Stimulated activated memory B cell treated with anti-CD40 and anti-IgM and Interleukin-4, amounts not matched to agents 10 μg/mL and 1 μg/mL and 100 μg/mL, for 72 hours (primary cell): ENCODE measurements at places on chromosomes 4 and X.

DNA sequence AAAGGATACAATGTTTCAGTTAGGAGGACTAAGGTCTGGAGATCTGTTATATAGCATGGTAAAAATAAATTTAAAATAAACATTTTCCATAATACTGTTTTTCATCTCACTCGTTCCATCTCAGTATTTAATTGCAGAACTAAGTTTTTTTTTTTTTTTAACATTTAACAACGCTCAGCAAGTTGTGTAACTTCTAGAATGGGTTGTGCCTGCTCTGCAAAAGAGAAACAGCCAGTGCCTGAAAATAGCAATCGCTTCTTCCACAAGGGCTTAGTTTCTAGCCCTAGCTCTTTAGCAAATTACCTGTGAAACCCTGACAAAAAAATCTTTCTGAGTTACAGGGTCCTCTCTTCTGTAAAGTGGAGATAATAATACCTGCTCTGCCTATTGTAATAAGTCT lies 41.9 kb downstream of the CNGA1 start:
- peaks cover 7% of the 10 kb centered on the region for H3K27me3 ChIP-seq
- H3K4me3 ChIP-seq, result no peak overlapping the region
- H3K36me3 ChIP-seq, result no peaks in the 10 kb centered on the region
- ATAC-seq, result no peak
- no peak overlapping the region for H3K27ac ChIP-seq

- no peaks in the 10 kb centered on the region for H3K36me3 ChIP-seq
- H3K4me3 ChIP-seq, result no peak overlapping the region
- no peak for ATAC-seq
- H3K27me3 ChIP-seq, result peaks cover 22% of the 10 kb centered on the region
Measured at GRCh38 chr4:88969271-88969670, 87.7 kb downstream of the FAM13A start.

DNA sequence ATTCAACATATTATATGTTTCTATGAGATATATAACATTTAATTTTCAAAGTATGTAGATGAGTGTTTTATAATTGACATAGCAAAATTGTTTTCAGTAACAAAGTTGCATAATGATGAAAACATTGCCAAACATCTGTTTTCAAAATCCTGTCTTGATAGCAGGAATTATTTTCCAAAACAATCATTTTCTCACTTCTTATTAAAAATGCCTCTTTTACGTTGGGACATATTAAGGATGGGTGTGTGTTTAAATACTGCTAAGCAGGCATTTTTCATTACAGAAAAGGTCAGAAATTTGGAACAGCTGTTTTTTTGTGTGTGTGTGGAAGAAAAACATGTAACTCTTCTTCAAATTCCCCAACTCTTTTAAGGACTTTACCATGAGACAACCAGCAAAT lies 452.0 kb downstream of the SPRY1 start:
- no peaks in the 10 kb centered on the region for H3K36me3 ChIP-seq
- no peaks in the 10 kb centered on the region for H3K27me3 ChIP-seq
- no peak overlapping the region for H3K4me3 ChIP-seq
- no peak for ATAC-seq
- H3K27ac ChIP-seq, result no peak overlapping the region

GRCh38 chrX:129665916-129666644 lies 11.3 kb upstream of the APLN start:
- H3K36me3 ChIP-seq, result no peaks in the 10 kb centered on the region
- no peak overlapping the region for H3K27ac ChIP-seq
- H3K4me1 ChIP-seq, result peaks cover 7% of the 10 kb centered on the region
- no peaks in the 10 kb centered on the region for H3K27me3 ChIP-seq

DNA sequence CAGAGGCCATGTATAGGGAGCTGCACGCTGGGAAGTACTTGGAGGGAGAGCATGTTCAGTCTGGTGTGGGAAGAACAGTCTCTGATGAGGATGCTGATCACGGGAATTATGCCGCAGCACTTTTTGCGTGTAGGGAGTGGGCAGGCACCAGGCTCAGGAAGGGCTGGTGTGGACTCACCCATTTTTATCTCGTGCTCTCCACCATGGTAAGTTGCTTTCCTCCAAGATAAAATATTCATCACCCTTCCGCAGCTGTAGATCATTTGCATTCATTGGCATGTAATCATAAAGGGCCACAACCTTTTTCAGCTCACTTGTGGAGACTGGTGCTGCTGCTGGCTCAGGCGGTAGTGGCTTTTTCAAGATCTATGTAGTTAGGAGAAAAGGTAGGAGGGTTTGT lies 11.8 kb upstream of the TIMM8A start:
- ATAC-seq, result no peak
- no peak overlapping the region for H3K27ac ChIP-seq
- peaks cover 40% of the 10 kb centered on the region for H3K36me3 ChIP-seq

DNA sequence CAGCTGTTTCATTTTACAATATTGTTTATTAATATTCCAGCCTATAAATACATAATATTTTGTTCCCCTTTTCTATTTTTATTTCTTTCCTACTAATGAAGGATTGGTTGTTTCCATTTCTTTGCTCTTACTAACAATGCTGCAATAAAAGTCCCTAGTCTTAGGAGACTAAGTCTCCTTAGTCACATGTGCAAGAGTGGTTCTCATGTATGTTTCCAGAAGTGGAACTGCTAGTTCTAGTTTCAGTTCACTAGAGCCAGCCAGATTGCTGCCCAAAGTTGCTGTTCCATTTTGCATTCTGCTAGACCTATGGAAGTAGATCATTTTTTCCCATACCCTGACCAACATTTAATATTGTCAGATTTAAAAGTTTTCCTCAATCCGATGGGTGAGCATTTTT lies 44.3 kb downstream of the CNGA1 start:
- H3K4me3 ChIP-seq, result no peak overlapping the region
- H3K27me3 ChIP-seq, result peaks cover 17% of the 10 kb centered on the region
- H3K4me1 ChIP-seq, result peaks cover 11% of the 10 kb centered on the region
- H3K36me3 ChIP-seq, result no peaks in the 10 kb centered on the region

DNA sequence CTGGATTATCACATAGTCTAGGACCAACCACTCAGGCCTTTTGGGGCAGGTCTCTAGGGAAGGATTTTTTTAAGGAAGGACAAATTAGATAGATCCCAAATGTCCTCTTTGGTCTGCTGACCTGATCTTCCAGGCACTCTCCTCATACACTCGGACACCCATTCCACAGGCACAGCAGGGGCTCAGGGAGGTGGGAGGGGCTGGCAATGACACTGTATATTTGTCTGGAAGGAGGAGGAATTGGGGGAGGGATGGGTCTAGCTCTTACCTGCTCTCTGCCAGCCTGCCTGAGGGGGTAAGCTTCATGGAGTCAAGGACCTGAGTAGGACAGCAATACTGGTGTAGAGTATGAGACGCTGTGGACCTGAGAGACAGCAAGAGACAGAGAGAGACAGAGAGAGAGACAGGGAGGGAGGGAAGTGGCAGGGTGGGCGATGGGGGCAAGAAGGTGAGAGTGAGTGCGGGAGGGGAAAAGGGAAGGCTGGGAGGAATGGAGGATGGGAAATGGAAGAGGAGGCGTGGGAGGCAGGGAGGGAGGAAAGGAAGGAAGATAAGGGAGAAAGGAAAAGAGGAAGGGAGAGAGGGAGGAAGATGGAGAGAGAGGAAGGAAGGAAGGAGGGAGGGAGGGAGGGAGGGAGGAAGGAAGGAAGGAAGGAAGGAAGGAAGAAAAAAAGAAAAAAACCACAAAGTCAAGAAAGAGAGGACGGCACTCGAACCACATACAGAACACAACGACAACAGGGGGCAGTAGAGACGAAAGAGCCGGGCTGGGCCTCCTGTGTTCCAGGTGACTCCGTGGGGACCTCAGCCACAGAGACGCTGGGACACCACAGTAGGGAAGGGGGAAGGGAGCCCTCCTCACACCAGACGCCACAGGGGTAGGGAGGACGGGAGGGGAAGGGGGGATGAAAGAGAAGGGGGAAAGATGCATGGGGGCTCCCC lies 1.8 kb downstream of the IQSEC2 start:
- H3K27ac ChIP-seq, result peak overlapping the region; percentile 74
- H3K4me3 ChIP-seq, result peak overlapping the region; percentile 47
- no peak for ATAC-seq
- H3K36me3 ChIP-seq, result no peaks in the 10 kb centered on the region
- H3K4me1 ChIP-seq, result peaks cover 12% of the 10 kb centered on the region

DNA sequence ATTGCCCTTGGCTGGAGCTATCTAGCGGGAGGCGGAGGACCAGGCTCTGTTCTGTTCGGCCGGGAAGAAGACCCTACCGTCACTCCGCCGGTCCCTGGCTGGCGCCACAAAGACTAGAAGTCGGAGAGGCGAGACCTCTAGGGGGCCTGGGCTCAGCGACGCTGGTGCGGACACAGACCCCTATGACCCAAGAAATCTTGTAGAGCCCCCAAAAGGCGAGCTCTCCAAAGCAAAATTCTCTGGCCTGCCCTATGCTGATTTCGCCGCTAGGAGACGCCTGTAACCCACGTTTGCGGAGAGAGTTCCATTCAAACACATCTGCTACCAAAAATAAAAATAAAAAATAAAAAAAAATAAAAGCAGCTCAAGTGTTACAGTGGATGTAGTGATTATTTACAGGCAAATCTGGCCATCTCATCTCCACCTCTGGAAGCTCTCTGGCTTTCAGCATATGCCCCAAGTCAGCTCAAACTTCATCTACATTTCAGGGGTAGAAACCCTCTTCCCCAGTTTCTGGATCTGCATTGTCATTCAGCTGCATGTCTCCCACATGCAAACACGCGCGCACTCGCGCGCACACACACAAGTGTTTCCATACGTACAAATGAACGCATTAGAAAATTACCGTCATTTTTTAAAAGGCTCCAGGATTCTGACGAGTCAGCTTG lies 2.4 kb upstream of the PCDH10 start:
- H3K36me3 ChIP-seq, result no peaks in the 10 kb centered on the region
- ATAC-seq, result no peak
- no peak overlapping the region for H3K27ac ChIP-seq

DNA sequence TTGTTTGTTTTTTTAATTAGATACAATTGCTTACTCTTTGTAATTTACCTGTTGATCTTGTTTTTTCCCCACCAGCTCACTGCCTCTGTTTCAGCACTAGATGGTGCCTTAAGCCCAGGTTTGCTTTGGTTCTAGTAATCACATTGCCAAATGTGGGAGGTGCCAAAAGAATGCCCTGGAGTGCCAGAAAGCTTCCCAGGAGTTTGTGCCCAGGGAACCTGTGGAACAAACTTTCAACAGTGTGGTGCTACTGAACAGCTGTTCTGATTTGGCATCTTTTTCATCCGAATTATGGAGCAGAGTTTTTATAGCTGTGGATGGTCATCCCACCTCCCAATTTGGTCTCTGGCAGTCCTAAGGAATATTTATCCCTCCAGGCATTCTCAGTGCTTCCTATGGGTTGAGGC lies 1000.7 kb downstream of the STIM2 start:
- no peak overlapping the region for H3K27ac ChIP-seq
- H3K4me1 ChIP-seq, result no peaks in the 10 kb centered on the region
- H3K27me3 ChIP-seq, result no peaks in the 10 kb centered on the region
- no peak overlapping the region for H3K4me3 ChIP-seq
- no peak for ATAC-seq

- no peaks in the 10 kb centered on the region for H3K4me1 ChIP-seq
- no peak for ATAC-seq
- no peak overlapping the region for H3K4me3 ChIP-seq
- H3K27ac ChIP-seq, result no peak overlapping the region
Measured at GRCh38 chr4:67366311-67366861, 178.9 kb downstream of the CENPC start.

DNA sequence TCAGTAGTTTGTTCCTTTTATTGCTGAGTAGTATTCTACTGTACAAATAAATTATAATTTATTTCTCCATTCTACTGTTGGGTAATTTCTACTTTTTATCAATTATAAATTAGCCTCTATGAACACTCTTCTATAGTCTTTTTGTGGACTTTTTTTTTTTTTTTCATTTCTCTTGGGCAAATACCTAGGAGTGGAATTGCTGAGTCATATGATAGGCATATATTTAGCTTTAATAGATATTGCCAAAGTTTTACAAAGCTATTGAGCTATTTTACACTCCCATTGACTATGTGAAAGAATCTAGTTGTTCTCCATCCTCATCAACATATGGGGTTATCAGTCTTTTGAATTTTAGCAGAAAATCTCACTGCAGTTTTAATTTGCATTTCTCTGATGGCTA lies 12.6 kb downstream of the NYX start:
- H3K27me3 ChIP-seq, result no peaks in the 10 kb centered on the region
- no peak overlapping the region for H3K4me3 ChIP-seq
- no peaks in the 10 kb centered on the region for H3K36me3 ChIP-seq

GRCh38 chrX:131399678-131400428 lies 110.7 kb upstream of the IGSF1 start:
- H3K27me3 ChIP-seq, result no peaks in the 10 kb centered on the region
- ATAC-seq, result no peak
- no peak overlapping the region for H3K4me3 ChIP-seq
- no peaks in the 10 kb centered on the region for H3K4me1 ChIP-seq
- no peak overlapping the region for H3K27ac ChIP-seq
- no peaks in the 10 kb centered on the region for H3K36me3 ChIP-seq

DNA sequence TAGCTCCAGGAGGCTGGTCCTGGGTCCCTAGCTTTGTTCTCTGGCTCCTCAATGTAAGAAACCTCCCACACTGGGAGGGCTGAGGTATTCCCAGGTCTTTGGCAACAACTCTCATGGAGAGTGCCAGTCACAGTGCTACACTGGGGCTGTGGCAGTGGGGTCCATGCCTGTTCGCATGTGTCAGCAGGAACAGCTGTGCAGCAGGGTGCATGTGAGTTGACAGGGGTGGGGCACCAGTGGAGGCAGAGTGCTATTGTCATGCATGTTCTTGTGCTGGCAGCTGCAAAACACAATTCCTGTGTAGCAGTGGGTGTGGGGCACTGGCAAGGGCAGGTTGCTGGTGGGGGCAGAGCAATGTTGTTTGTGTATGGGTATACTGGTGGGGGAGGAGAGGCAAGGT lies 246.0 kb downstream of the CXXC4 start:
- no peak overlapping the region for H3K27ac ChIP-seq
- H3K4me3 ChIP-seq, result no peak overlapping the region
- peaks cover 13% of the 10 kb centered on the region for H3K27me3 ChIP-seq
- H3K4me1 ChIP-seq, result no peaks in the 10 kb centered on the region

DNA sequence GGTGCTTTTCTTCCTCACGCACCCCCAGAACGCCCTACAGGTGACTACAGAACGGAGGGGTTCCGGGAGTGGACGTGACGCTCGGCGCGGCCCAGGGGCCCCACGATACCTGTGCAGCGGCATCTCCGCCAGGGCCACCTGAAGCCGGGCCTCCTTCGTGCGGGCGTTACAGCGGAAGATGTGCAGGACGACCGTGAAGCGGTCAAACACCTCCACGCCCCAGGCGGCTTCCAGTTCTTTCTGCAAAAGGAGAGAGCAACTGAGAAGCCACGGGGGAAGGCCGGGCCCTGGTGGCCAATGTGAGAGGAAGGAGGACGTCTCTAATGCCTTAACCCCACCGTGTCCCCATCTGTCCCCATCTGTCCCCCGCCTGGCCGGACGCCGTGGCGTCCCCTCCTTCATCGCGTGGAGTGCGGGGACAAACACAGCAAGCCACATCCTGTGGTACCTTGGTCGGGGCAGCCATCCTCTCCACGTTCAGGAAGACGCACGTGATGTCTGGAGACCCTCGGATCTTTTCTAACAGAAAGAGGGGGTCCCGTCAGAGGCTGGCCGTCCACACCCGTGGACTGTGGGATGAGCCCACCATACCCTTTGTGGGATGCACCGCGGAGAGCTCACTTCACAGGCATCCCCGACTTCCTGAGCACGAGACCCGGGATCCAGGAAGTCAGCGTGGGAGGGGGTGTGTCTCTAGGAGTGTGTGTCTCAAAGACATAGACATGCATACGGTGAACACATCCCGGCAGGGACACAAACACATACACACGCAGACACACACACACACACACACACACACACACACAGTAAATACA lies 3.6 kb downstream of the GTPBP6 start:
- H3K27ac ChIP-seq, result no peak overlapping the region
- peaks cover 8% of the 10 kb centered on the region for H3K4me1 ChIP-seq
- H3K4me3 ChIP-seq, result no peak overlapping the region
- H3K27me3 ChIP-seq, result no peaks in the 10 kb centered on the region
- ATAC-seq, result no peak
- peaks cover 56% of the 10 kb centered on the region for H3K36me3 ChIP-seq
